Activated gamma-delta T cell (primary cell): ENCODE measurements at places on chromosomes 16 and 17.

GRCh38 chr16:3690470-3690928, 26.8 kb downstream of the TRAP1 start:
- peak; percentile 59 for DNase-seq

GRCh38 chr16:66357523-66357928, 9.0 kb upstream of the CDH5 start:
- no peak for DNase-seq

DNA sequence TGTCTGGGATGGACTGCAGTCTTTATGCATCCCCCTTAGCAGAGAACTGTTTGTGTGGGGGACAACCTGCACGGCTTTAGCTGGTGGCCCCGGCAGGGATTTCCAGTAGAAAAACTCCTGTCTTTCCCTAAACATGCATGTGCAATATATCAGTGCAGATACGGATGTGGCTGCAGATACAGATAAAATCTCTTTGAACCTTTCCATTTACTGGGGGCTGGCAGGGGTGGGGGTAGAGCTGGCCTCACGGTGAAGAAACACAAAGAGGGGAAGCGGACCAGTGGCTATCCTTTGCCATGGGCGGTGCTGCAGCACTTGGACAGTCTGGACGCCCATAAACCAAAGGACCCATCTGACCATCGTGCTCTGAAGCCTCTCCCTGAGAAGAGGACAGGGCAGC, 201.3 kb downstream of the ZFHX3 start:
- no peak for DNase-seq

GRCh38 chr16:8611886-8612600, 9.5 kb upstream of the METTL22 start:
- no peak for DNase-seq

DNA sequence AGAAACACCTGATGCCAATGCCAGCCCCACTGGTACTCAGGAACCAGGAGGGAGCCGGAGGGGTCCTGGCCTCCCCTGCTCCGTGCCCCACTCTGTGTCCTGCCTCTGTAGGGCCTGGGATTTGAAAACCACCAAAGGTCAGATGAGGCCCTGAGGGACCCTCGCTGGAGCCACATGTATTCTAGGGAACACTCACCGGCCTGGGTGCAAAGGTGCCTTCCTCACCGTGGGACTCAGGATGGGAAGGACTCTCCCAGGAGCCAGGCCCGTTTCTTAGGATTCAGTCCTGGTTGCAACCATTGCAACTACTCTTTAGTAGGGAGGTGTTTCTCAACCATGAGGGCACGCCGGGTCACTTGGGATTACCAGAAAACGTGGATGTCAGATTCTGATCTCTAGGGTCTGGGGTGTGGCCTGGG, 74.6 kb downstream of the N4BP1 start:
- DNase-seq: no peak

GRCh38 chr17:67322042-67322787, 44.2 kb downstream of the PSMD12 start:
- DNase-seq: no peak

- no peak for DNase-seq
These were observed 1729.1 kb downstream of the TP53TG3F start for GRCh38 chr16:35188288-35189155.

DNA sequence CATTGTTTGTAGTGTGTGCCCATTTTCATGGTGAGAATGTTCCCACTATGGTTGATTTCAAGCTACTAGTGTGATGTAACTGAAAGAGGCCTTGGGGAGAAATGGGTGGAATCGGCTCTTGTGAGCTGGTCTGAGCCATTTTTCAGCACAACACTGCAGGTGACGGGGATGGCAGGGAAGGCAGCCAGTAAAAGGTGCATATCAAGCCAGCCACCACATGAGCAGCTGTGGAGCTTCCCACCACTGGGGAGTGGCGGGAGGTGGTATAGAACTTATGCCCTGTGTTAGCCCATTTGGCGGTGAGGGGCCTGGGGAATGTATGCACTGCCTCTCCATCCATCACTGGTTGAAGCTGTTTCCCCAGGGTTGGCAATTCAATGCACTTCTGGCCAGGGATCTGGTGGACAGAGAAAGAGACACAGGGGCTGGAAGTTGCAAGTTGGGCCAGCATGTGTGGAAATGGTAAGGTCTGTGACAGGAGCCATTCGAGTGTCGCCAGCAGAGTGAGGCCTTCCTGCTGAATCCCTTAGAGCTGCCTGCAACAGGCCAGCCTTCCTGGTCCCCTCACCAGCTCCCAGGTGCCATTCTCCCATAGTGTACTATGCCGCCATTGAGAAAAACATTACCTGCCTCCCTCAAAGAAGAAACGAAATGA, 31.7 kb upstream of the BRD7 start:
- no peak for DNase-seq

DNA sequence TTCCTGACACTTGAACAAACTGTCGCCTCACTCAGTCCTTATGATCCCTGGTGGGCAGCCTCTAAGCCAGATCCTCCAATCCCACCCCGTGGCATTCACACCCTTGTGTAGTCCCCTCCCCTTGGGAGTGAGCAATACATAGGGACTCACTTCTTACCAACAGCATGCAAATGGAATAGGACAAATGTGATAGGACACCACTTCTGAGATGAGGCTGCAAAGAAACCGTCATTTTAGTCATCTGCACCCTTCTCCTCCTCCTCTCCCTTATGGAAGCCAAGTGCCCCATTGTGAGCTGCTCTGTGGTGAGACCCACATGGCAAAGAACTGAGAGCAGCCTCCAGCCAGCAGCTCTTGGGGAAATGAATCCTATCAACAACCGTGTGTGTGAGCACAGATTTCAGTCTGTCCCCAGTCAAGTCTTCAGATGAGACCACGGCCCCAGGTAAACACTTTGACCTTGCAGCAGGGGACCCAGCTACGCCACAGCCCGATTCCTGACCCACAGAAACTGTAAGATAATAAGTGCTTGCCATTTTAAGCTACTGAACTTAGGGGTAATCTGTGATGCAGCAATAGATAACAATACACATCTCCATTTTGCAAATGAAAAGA, 46.9 kb downstream of the ZFHX3 start:
- DNase-seq: no peak

DNA sequence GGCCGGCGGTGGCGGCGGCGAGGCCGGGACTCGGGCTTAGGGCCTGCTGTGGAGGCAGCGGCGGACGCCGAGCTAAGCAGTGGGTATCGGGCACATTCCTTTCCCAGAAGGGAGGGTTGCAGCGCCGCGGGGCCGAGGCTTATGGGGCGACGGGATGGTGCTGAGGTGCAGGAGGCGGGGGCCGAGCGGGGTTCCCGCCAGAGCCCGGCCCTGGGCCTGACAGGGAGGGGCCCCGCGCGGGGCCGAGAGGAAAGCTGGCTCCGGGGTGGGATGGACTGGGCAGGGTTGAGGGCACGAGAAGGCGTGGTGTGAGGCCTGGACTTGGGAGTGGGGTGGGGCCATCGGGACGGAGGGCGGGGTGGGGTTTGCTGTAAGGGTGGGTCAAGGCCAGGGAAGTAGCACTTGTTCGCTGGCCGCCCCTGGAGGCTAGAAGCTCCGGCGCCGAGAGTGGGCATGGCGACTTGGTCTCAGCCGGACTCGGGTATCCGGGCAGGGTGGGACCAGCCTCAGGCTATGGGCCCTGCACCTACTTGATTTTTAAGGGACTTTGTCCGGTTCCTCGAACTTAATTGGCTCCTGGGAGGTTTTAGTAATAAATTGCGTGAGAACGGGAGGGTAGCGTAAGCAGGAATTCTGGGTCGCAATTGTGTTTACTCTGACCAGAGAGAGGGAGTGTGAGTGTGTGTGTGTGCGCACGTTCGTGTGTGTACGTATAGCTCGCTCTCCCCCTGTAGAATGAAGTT, 396 bp downstream of the NFE2L1 start:
- DNase-seq: no peak

DNA sequence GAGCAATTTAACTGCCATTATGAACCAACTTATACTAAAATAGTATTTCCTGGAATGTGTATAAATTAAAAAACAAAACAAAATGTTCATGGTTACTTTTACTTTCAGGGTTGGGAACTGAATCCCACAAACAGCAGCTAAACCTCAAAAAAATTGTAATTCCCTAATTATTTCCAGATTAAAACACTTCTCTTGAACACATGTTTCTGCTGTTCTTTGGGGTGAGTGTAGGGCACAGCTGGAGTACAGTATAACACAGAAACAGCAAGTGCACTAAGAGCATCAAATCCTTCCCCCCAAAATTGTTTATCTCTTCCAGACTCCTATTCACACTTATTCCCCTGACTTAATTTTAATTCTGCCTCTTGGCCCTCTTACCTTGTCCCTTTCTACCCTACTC, 56.4 kb downstream of the KANSL1 start:
- DNase-seq: no peak

DNA sequence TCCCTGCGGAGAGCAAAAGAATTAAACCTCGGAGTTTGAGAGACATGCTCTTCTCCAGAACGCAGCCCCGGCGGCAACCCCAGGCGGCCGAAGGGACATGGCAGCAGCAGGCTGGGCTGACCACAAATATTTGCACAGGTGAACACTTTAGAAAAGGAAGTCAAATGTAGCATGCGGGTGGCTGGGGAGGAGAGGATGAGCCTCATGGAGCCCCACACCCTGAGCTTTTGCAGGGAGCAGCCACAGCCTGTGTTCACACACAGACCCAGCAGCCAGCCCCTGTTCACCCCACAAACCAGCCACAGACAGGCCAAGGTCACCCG, 17.8 kb downstream of the HS3ST6 start:
- no peak for DNase-seq

GRCh38 chr16:50390914-50391716, 22.3 kb upstream of the BRD7 start:
- no peak for DNase-seq

- DNase-seq: no peak
These were observed 5.3 kb upstream of the EIF4A3 start for GRCh38 chr17:80152081-80152702.

DNA sequence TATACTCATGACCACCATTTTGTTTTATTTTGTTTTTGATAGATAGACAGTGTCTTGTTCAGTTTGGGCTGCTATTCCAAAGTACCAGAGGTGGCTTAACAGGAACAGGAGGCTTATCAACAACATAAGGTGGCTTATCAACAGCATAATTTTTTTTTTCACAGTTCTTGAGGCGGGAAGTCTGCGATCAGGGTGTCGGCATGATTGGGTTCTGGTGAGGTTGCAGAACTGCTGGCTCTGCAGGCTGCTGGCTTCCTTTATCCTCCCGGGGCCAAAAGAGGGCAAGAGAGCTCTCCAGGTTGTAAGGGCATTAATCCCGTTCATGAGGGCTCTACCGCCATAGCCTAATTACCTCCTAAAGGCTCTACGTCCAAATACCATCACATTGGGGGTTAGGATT, 11.8 kb upstream of the HSD17B2 start:
- no peak for DNase-seq

DNA sequence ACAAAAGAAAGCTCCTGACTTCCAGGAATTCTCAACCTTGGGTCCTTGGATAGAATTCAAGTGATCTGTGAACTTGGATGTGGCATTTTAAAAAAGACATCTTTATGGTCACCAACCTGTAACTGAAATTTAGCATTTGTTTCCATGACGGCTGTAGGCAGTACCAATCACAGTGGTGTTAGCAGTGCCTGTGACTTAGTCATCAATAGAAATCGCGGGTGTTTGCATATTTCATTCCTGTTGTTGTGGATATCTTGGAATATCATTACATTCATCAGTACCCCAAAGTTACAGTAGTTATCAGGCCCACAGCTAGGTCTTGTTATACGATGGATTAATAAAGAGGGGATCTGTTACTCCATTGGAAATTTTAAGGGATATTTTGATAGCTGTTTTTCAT, 81.6 kb downstream of the CMIP start:
- DNase-seq: no peak

GRCh38 chr17:58666858-58667267, 25.0 kb downstream of the TEX14 start:
- DNase-seq: no peak

DNA sequence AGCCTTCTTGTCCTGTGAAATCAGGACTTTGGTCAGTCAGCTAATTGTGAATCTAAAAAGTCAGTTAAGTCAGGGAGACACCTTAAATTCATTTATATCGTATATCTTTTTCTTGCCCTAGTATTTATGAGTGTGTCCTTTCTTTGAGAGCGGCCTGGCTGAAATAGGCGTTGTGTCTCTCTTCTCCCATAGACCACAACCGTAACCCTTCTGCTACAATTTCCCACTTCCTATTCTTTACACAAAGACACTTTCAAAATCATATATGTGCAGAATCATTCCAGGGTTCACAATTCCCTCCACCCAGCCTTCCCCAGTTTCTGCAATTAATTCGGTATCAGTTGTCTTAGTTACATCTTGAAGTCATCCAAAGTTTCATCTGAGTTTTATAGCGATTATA, 14.0 kb upstream of the COTL1 start:
- no peak for DNase-seq

DNA sequence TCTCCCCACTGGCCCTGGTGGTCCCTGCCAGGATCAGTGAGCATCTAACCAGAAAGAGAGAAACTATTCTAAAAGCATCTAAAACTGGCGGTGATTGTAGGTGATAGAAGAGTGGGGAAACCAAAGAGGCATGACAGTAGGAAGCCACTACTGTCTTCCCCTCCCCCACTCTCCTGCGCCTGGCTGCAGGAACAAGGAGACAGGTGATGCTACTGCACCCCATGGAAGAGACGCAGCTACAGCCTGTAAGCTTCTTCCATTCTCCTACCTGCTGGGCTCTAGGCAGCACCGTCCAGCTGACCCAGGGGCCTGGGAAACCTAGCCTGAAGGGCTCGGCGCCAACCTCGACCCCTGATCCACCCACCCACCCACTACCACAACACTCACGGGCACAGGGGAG, 32.4 kb upstream of the CSNK2A2 start:
- DNase-seq: no peak

DNA sequence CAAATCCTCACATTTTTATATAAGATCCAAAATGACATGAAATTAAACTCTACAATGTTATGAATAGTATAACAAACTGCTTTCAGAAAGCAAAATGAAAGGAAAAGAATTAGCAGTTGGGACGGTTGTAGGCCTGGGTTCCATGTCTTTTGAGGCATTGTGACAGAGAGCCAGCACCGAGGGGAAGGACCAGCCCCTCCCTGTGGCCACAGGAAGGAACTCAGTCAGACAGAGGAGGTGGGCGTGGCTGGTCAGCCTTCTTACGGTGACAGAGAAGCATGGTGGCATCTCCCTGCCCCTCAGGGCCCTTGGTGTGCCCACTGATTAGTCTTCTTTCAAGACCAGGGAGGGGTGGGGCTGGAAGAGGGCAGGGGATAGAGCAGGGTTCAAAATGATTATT, 5.7 kb downstream of the ZNF319 start:
- DNase-seq: no peak

DNA sequence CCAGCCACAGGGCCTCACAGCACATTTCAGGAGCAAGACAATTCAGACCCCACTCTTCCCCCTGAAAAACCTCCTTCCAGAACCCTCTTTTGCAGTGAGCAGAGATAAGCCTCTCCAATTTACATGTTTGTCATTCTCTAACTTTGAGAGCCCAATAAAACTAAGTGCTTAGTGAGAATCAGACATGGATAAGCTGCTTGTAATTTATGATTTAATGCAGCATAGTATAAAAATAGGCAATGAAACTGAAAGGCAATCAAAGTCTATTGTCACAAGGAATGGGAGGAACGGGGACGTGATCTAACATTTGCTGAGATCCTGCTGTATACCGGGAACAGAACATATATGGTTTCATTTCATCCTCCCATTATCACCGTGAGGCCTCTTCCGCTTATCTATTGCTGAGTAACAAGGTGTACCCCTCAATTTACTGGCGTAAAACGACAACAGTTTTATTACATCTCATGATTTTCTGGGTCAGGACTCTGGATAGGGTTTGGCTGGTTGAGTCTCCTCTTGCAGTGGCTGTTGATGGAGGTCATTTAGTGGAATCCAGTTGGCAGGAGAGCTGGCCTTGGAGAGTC, 597.4 kb downstream of the MAF start:
- DNase-seq: no peak

GRCh38 chr17:41464173-41464572, 3.0 kb downstream of the KRT32 start:
- DNase-seq: no peak

- DNase-seq: no peak
These were observed 222.7 kb downstream of the LGALS9B start for GRCh38 chr17:20244671-20245070.
